ENCODE measurements at places on chromosomes 12 and 14.

- DNase-seq: no peak
These were observed 2.0 kb downstream of the CDKL1 start for GRCh38 chr14:50394713-50395112.

- DNase-seq: no peak
These were observed 189.3 kb upstream of the GARIN2 start for GRCh38 chr14:66999978-67000377.

- no peak for DNase-seq
These were observed 2.3 kb downstream of the ARF3 start for GRCh38 chr12:48954841-48955501.

DNA sequence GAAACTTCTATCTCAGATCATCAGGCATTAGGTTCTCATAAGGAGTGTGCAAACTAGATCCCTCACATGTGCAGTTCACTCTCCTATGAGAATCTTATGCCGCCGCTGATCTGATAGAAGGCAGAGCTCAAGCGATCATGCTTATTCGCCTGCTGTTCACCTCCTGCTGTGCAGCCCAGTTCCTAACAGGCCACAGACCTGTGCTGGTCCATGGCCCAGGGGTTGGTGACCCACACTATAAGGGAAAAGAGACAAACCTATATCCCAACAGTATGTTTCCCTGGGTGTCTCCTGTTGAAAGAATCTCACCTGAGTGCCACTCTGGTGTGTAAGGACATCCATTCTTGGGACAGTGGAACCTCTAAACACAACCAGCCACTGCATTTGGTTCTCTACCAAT, 186.3 kb downstream of the RIMBP2 start:
- no peak for DNase-seq

GRCh38 chr12:70960484-70960883, 39.9 kb upstream of the PTPRR start:
- DNase-seq: no peak

DNA sequence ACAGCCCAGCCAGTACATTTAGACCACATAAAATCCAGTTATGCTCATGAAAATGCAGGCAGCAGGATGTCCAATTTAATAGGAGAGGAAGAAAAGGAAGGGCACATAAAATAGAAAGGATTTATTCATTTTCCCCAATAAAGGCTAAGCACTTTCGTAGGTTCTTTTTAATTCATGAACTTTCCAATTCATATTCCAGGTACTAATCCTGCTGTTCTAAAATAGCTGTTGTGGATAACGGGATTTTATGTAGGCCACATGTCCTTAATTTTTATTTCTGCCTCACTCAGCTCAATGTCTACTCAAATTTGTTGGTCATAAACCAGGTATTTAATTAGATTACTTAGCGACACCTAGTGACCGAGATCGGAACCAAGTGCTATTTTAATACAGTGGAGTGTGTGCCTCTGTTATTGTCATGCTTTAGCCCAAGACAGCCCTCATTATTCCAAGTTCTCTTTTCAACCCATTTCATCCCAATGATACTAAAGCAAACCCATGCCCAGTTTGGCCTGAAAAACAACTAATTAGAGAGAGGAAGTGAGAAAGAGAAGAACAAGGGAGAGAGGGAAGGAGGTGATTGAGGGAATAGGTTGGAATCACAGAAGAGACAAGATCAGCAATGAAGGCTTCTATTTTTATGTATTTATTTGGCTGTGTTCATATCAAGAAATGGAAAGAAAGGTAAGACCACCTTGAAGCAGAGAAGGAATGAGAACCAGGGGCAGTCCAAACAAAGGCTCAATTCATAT, 45.9 kb upstream of the IFNG-AS1 start:
- DNase-seq: peak; percentile 65

Measured in activated T-cell treated with anti-CD3 and anti-CD28 coated beads, Interleukin-2, amount 50 U/mL, for 48 hours (primary cell).